ENCODE measurements at places on chromosomes 6 and 20. TPM values are rescaled to one million over a fixed set of nuclear protein-coding genes. Genes with fewer than 3 reads are reported as not detected.

- no peak for DNase-seq
- H3K4me1 ChIP-seq = peaks cover 4% of the 10 kb centered on the region
- no peaks in the 10 kb centered on the region for H3K27me3 ChIP-seq
- H3K4me3 ChIP-seq = no peak overlapping the region
Measured at GRCh38 chr20:36454332-36454697, 87.0 kb upstream of the MYL9 start.

DNA sequence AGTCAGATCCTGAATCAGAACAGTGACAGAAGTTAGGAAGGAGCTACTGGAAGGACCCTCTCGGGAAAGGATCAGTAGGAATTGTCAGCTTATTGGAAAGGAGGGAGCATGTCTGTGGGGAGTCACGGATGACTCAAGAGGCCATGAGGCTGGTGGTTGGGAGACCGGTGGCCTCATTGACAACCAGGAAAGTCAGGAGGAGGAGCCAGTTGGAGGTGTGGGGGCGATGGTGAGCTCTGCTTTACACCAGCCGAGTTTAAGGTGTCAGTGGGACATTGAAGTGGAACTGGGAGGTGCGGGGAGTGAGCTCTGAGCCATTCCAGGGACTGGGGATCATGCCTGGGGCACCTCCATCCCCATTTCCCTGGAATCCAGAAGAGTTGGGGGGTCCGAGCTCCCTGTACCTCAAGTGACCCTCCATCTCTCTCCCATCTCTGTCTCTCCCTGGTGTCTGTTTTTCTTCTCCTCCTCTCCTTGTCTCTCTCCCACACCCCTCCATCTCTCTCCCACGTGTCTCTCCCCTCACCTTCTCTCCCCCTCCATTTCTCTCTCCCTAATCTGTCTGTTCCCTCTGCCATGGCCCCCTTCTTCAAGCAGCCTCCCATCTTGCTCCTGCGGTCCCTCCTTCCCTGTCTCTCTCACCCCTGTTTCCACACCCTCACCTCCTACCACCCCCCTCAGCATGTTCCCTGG is 14.3 kb upstream of the ZBTB9 start:
- no peak overlapping the region for H3K27ac ChIP-seq
- H3K27me3 ChIP-seq = no peaks in the 10 kb centered on the region
- H3K4me1 ChIP-seq = no peaks in the 10 kb centered on the region
- H3K4me3 ChIP-seq = no peak overlapping the region

DNA sequence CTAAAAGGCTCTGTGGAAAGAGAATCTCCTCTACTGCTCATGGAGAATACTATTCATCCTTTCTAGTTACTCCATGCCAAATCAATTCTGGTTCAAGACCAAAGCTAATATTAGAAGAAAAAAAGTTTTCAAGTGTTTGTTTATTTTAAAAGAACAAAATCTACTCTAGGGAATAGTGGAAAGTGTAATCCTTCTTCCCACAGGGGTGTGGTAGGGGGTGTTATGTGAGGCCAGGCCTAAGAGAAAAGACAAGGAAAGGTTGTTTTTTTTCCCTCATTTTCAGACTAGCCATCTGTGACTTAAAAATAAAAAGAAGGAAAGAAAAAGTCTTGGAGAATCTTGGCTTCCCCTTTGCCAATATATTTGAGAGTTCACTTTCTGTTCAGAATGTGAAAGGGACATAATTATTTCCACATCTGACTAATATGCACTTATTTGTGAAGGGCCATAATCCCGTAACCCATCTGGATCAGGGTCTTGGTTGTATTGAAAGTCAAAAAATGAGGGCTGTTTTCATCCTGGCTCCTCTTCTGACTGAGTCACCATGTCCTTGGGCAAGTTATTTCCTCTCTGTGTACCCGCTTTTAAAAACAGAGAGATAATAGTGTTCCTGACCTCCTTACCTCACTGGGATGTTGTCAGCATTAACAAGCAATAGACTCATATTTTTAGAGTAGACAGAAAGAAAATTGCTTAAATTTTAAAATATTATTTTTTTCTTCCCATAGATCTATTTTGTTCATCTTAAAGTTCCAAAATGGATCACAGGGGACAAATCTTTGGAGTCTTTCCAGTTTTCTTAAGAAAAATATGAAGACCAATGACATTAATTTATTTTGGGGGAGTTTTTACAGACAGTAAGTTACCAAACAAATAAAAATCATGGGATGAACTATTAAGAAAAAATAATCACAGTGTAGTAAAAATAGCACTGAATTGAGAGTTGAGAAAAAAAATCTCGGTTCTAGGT is 233.7 kb downstream of the IBTK start:
- H3K4me1 ChIP-seq = no peaks in the 10 kb centered on the region
- H3K4me3 ChIP-seq = no peak overlapping the region
- DNase-seq = no peak
- H3K36me3 ChIP-seq = peaks cover 2% of the 10 kb centered on the region
- no peak overlapping the region for H3K27ac ChIP-seq

- H3K27ac ChIP-seq = no peak overlapping the region
- peaks cover 5% of the 10 kb centered on the region for H3K4me1 ChIP-seq
- no peaks in the 10 kb centered on the region for H3K36me3 ChIP-seq
- H3K4me3 ChIP-seq = no peak overlapping the region
Measured at GRCh38 chr6:40721271-40721952, 134.2 kb upstream of the LRFN2 start.

DNA sequence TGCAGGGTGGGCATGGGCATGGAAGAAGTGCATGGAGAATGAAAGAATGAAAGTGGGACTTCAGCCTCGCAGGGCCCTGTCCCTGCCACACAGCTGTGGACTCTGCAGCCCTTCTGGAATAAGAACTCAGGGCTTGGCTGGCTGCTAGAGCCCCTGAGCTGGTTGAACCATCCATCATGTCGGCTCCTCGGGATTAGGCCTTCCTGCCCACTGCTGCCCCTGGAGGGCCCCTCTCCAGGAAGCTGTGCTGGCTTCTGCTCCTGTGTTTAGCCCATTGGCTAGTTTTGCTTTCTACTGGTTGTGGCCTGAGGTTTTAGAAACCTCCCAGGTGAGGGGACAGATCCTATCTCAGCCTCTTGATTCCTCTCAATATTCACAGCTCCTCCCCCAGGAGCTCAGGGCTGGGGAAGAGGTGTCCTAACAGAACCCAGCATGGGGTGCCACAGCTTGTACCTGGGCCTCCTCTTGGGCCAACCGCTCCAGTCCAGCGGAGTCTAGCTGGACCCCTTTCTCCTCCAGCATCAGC is 7.9 kb downstream of the AARS2 start:
- no peak overlapping the region for H3K27ac ChIP-seq
- DNase-seq = no peak
- peaks cover 85% of the 10 kb centered on the region for H3K36me3 ChIP-seq
- H3K4me3 ChIP-seq = peak overlapping the region; percentile 18
- H3K27me3 ChIP-seq = peaks cover 2% of the 10 kb centered on the region
- no peaks in the 10 kb centered on the region for H3K4me1 ChIP-seq

C20orf141 gene
- not detected for total RNA-seq

- no peak for DNase-seq
- H3K4me1 ChIP-seq = no peaks in the 10 kb centered on the region
- peaks cover 3% of the 10 kb centered on the region for H3K36me3 ChIP-seq
- H3K27ac ChIP-seq = no peak overlapping the region
- H3K27me3 ChIP-seq = no peaks in the 10 kb centered on the region
- no peak overlapping the region for H3K4me3 ChIP-seq
Measured at GRCh38 chr6:79894939-79895338, 52.4 kb downstream of the ELOVL4 start.

DNA sequence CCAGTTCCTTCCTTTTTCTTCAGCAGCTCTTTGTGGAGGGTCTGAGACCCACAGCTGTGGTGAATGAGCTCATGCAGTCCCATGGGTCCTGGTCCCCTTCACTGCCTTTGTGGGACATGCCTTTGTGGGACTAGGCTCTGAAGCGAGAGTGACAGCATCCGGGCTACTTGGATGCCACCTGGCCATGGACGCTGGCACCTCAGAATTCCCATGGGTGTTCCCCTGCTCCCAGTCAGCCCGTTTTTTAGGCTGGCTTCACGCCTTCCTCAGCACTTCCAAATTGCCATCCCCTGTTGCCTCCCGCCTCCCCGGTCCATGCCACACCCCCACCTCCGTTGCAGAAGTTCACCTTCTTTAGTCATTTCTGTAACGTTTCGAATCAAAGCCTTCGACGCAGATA is 45.1 kb downstream of the RAMACL start:
- no peak for DNase-seq
- no peak overlapping the region for H3K27ac ChIP-seq

RNF114 gene
- 73.4 TPM for total RNA-seq

- H3K27me3 ChIP-seq = no peaks in the 10 kb centered on the region
- H3K27ac ChIP-seq = no peak overlapping the region
- H3K4me3 ChIP-seq = no peak overlapping the region
- DNase-seq = no peak
Measured at GRCh38 chr6:14585689-14586088, 468.1 kb downstream of the CD83 start.

ATXN1 gene
- total RNA-seq = 5.6 TPM

DNA sequence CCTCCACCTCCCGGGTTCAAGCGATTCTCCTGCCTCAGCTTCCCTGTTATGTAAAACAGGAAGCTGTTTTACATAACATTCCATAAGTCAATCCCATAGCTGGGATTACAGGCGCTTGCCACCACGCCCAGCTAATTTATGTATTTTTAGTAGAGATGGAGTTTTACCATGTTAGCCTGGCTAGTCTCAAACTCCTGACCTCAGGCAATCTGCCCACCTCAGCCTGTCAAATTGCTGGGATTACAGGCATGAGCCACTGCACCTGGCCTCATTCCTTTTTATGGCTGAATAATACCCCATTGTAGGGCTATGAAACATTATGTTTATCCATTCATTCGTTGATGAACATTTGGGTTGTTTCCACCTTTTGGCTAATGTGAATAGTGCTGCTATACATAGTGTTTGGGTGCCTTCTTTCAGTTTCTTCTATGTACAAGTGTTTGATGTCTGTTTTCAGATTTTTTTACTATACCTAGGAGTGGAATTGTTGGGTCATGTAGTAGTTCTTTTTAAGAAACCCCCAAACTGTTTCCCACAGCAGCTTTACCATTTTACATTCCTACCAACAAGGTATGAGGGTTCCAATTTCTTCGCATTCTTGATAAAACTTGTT is 138.7 kb upstream of the COL21A1 start:
- no peaks in the 10 kb centered on the region for H3K36me3 ChIP-seq
- no peaks in the 10 kb centered on the region for H3K4me1 ChIP-seq
- H3K27me3 ChIP-seq = no peaks in the 10 kb centered on the region

Data from H9 (cell line).